ENCODE measurements at places on chromosomes 2 and 18.

DNA sequence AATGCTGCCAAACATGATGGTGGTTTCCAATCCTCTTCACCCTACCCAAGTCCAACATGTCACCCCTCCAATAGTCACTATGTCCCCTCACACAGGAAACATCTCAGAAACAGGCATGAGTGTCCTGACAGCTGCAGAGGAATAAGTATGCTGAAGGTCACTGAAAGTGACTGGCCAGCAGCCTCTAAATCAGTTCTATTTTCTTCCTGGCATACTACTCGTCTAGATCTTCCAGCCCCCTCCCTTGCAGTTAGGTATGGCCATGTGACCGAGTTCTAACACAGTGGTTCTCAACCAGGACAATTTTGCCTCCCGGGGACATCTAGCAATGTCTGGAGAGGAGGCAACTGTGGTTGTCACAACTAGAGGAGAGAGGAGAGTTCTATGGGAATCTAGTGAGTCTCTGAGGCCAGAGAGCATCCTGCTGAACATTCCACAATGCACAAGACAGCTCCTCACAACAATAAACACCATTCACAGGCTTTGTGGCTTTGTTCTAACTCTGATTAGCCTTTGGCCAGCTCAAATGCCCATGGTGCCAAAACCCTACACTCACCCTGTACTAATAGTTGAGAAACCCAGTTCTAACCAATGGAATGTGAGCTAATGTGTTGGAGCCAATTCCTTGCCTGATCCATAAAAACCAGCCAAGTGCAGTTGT is 12.6 kb upstream of the ID2 start:
- no peak for DNase-seq

- no peak for DNase-seq
Measured at GRCh38 chr2:84811839-84812431, 68.9 kb downstream of the TRABD2A start.

DNA sequence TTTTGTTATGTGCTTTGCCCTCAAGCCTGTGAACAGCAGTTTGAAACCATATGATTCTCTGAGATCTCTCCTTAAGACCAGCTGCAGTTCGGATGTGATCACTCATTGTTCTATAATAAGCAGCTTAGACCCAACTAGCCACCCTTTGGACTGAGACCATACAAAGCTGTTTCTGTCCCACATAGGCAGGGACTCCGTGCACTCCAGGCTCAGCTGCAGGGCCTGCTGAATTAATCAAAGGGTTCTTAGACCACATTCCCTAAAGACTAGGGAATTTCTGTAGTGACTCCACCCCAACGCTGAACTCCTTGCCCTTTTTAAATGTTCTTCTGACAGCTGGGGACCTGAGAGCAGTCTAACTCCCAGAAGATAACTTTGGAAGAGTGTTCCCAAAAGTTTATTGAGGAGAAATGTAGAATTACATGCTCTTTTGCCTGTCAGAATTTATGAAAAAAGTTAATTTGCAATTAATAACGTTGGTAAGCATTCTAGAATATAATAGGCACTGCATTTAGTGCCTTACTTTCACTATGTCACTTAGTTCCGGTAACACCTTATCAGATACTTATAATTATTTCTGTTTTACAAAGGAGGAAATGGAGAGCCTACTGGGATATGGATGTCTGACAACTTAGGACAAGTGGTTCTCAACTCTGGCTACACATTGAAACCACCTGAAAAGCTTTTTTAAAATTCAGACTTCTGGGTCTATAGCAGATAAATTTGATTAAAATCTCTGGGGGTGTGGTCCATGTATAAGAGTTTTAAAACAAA is 42.3 kb downstream of the GULP1 start:
- no peak for DNase-seq

GRCh38 chr18:46315161-46315560 is 211.0 kb downstream of the HAUS1 start:
- DNase-seq: no peak

GRCh38 chr18:54382733-54383252 is 25.1 kb downstream of the C18orf54 start:
- DNase-seq: no peak

DNA sequence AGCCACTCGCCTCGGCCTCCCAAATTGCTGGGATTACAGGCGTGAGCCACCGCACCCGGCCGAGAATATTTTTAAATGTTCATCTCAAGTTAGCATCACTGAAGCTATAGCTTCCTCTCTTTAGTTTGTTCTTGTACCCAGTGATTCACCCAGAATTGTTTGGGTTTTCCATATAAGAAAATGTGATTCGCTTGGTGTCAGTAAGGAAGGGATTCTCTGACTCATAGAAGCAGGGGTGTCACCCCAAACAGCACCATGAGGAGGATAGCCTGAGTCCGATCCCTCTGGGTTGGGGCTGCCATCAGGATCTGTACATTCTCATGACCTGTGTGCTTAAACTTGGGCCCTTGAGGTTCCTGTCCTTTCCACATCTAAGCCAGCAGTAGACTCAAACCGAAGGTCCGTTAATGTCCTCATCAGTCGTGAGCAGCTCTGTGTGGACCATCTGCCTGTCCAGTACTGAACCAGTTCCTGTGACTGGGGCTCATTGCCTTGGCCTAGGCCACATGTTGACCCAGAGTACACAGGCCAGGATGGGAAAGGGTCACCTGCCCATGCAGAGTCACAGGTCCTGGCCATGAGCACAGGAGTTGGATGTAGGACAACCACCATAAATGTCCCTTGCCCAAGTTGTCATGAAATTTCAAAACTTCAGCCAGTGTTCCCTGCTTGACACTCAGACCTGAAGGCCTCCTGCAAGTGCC is 311.9 kb downstream of the GBX2 start:
- DNase-seq: no peak

GRCh38 chr2:223621901-223622300 is 19.7 kb upstream of the SCG2 start:
- DNase-seq: no peak

- DNase-seq: no peak
Measured at GRCh38 chr18:48535956-48536355, 2.9 kb upstream of the CTIF start.

DNA sequence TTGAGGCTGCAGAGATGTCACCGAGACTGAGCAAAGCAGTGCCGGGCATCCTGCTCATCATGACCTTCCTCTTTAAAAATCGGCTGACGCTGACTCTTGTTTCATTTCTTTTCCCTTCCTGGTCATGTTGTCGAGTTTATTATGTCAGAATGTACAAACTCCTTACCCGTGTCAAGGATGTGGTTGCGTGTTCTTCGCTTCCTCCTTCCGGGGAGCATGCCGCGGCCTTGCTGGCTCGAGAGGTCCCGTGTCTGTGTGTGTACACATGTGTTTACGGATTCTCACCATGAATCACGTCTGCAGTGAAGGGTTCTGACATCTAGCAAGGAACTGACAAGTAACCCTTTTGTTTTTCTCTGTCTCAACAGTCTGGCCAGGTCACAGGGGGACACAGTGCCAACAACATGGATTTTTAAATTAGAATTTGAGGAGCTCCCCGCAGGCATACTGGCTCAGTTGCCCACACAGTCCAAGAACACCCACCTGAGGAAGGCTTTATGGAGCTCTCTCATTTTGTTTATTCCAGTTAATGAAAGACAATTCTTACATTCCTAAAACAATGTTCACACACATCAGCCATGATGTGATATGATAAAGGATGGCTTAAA is 60.2 kb downstream of the MYT1L start:
- no peak for DNase-seq

GRCh38 chr2:82596581-82596980 is 1862.5 kb downstream of the SUCLG1 start:
- DNase-seq: no peak

- no peak for DNase-seq
Measured at GRCh38 chr2:121858369-121858768, 102.9 kb downstream of the TSN start.

- no peak for DNase-seq
Measured at GRCh38 chr18:46794607-46795006, 37.8 kb upstream of the ST8SIA5 start.

- DNase-seq: no peak
Measured at GRCh38 chr18:58196164-58196563, 152.1 kb downstream of the NEDD4L start.

- no peak for DNase-seq
Measured at GRCh38 chr2:8002765-8003393, 679.0 kb upstream of the ID2 start.

GRCh38 chr2:121044412-121044811 is 240.6 kb downstream of the TFCP2L1 start:
- DNase-seq: no peak

DNA sequence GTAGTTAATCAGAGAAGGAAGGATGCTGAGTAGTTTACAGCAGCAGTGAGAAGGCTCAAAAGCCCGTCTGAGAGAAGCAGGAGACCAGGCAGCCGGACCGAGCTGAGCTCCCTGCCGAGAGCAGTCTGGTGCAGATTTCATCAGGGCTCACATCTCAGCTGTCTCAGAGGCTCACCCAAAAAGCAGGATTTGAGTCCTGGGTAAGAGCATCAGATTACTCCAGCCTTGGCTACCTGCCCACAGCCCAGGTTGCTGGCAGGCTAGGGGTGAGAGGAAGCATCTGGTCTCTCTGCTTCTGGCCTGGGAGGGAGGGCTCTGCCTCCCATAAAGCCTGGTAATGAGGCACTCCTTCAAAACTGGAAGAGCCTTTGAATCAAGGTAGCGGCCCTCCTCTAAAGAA is 140.5 kb downstream of the ST6GAL2 start:
- DNase-seq: no peak

DNA sequence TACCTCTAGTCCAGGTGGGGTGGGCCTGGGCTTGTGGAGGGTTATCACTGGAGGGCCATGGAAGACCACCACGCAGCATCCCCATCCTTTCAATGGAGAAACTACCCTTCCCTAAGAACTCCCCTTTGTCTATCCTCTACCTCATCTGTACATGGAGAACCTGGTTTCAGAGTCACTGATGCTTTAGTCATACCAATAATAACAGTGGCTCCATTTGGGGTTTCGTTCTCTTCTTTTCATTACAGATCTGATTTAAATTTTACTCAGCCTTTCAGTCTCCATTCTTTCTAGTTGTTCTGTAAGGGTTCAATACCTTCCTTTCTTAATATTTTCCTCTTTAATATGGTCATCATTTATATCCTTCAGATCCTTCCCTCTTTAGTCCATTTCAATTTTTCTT is 54.6 kb upstream of the ZFP36L2 start:
- no peak for DNase-seq

GRCh38 chr18:396556-396955 is 103.9 kb downstream of the COLEC12 start:
- no peak for DNase-seq

GRCh38 chr2:217033186-217033585 is 173.3 kb upstream of the TNP1 start:
- no peak for DNase-seq

- no peak for DNase-seq
Measured at GRCh38 chr2:184322615-184323014, 275.7 kb upstream of the ZNF804A start.

GRCh38 chr2:223972656-223973102 is 15.4 kb downstream of the MRPL44 start:
- DNase-seq: no peak

GRCh38 chr2:216352653-216353270 is 19.5 kb downstream of the MARCHF4 start:
- DNase-seq: no peak

DNA sequence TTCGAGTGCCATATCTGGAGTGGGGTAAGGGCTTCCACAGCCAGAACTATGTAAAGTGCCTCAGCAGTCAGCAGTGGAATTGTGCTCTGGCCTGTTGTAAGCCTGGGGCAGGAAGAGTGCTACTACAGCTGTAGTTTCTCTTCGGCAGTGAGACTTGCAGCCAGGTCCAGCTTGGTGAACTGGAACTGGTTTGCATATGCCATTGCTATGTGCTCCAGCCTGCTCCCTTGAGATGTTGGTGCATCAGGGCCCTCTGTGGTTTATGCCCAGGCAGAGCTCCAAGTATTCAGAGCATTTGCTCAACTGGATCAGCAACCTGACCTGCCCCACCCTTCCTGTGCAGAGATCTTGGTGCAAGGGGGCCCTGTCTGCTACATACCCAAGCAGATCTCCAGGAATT is 47.8 kb downstream of the ZNF804A start:
- DNase-seq: no peak

GRCh38 chr18:74768096-74768495 is 170.4 kb downstream of the ZNF407 start:
- DNase-seq: no peak

DNA sequence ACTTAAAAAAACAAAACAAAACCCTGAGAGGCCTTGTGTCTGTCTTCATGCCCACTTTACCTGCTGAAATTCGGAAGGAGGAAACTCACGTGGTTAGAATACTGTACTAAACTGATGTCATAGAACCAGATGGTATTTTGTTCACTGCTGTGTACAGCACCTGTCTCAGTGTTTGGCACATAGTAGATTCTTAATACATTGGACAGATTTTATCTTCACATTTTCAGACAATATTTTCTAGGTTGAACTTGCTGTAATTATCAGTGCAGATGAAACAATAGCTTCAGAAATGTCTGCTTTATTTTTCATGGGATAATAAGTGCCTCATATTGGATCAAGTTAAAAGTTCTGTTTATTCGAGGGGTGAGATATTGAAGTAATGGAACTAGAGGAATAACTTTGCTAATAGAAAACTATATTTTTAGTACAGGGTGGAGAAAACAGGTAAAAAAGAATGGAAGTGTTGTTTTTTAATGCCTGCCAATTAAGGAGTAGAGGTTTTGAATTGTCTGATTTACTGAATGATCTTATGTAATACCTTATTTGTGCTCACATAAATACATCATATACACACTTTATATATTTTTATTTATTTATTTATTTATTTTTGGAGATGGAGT is 23.7 kb downstream of the DDX1 start:
- DNase-seq: no peak

GRCh38 chr18:33837191-33837590 is 259.2 kb downstream of the ASXL3 start:
- no peak for DNase-seq

- no peak for DNase-seq
Measured at GRCh38 chr2:19799881-19800780, 101.7 kb downstream of the TTC32 start.

DNA sequence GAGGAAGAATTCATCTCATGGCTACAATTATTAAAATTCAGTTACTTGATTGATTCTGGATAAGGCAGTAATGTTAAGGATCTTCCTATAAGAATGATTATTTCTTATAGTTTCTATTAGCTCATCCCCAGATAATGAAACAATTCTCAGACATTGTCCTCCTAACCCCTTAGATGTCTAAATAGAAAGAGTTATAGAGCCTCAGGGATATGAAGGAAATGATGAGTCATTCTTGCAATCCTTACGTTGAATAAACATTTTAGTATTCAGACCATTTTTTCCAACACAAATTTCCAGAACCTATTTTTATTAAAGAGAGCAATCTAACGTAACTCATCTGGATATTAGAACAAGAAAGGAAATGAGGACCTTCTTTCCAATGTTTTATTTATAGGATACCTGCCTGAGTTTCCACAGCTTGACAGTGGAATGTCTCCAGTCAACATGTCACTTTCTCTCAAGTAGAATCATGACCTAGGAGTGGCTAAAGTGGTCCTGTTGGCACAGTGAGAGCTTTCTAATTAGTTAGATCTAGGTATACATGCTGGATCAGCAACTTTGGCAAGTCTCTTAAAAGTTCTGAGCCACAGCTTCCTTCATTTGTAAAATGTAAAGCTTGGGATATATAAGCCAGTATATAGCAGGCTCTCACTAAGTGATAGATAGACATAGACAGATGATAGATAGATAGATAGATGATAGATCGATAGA is 88.0 kb upstream of the RAB27B start:
- no peak for DNase-seq
